ENCODE measurements at places on chromosomes 6 and 20. TPM values are rescaled to one million over a fixed set of nuclear protein-coding genes. Genes with fewer than 3 reads are reported as not detected.

DNA sequence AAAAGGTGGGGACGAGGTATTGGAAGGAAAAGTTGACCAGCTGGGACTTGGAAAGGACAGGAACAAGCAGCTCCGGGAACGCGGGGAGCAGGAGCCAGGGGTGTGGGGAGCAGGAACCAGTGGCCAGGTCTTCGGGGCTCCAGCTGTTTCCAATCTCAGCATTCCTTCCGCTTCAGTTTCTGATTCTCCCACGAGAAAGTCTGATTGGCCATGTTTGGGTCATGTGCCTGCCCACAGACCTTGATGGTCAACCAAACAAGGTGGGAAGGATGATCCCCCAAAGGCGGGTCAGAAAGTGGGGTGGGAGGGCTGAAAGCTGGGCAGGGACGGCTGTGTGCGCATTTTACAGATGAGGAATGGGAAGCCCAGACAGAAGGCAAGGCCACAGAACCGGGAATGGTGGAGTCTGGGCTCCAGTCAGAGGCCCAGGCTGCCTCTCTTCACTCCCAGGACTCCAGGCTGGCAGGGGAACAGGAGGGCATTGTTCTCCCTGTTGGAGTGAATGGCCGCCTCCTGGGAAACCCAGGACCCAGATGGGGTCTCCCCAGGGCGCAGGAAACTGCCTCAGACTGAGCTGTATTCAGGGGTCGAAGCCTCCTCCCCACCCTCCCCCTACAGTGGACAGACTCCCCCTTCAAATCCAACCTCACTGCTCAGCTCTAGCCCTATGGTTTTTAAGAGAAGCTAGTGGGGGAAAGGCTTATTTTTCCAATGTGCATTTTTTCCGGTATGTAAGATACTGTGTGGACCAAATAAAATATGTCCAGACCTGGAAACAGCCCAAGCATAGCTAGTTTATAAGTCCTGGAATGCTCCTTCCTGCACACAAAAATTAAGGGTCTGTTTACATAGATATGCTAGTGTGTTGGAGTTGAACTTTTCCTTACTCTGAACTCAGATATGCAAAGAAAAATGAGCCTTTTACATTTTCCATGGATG, 12.2 kb upstream of the PTGIS start:
- peak; percentile 100 for DNase-seq

DNA sequence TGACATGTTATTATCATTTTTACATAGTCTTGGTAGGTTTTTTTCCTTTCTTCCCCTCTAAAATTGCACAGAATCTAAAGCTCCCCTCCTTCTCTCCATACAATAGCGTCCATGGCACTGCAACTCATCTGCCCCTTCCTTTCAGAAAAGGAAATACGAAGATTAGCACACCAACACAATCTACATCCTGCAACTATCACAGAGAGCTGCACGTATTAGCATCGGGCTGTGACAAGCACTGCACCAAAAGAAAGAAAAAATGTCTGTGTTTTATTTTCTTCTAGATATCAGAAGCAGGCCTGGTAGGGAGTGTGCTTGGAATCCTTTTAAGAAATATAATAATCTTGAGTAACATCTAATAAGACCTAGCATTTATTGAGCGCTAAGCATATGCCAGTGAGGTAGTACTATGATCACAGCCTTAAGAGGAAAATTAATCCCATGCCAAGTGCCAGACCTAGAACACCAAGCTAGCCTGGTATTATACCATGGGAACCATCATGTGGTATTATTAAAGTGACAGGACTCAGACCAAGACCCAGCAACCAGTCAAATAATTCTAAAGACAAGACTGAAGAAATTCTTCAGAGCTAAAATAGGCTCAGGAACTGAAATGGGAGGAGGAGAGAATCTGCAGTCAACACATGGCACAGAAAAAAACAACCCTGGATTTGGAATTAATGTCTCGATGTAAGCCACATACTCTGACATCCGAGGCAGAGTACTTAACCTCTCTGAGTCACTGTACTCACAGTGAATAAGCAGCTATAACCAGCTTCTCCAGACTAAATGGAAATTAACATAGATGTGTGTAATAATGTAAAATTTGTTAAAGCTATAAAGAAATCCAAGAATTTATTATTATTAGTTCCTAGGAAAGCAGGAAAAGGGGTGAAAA, 124.3 kb downstream of the IPCEF1 start:
- no peak for DNase-seq

- no peak for DNase-seq
These were observed 13.2 kb upstream of the AHCY start for GRCh38 chr20:34316196-34316814.

DNA sequence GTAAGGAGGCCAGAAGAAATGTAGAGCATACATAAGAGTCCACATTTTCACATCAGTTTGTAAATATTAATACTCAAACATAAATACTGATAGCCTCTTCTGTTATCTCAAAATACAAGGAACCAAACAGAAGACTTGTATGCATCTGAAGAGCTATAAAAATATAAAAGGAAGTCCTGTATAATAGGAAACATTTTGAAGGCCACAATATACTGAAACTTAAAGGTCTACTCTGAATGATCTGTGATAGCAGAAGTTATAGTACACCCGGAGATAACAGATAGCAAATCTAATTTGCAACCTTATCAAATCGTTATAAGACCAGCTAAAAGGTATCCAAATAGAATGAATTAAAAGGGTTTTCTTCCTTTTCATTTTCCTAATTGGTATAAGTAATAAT, 111.2 kb downstream of the HIVEP2 start:
- DNase-seq: no peak

DNA sequence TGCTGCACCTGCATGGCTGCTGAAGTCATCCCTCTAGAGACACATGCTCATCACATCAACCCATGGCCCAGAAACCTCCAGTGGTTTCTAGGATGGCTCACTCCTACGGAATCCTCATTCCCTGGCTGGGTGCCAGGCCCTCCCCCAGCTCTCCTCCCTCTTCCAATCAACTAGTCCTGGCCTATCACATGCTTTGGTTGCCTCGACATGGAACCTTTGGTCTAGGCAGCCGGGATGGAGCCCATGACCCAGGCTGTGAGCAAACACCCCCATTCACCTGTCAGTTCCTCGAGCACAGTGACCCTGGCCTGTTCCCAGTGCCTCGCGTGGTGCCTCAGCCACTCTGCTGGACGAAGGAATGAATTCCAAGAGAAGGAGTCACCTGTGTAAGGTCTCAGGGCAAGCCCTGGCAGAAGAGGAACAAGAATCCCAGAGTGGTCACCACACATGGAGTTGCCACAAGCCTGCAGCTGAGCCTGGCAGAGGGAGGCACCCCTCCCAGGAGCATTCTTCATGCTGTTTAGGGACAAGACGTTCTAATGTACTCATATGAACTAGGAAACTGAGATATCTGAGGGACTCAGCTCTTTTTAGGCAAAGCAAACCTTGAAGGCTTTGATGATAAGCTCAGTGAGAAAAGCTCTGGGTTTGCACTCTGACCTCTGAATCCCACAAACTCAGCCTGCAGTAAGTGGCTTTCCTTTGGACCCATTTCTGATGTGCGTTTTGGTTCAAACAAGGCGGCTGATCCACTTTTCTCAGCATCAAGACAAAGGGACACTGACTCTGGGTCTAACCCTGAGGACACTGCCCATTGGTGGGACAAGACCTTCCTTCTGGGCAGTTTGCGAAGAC, 40.2 kb downstream of the PPP1R3G start:
- peak; percentile 12 for DNase-seq

ASIP gene
- total RNA-seq: not detected

DLGAP4 gene
- 17.5 TPM for total RNA-seq

EYA4 gene
- total RNA-seq: 36.8 TPM

VGLL2 gene
- total RNA-seq: 5.7 TPM

PDE7B gene
- total RNA-seq: 0.20 TPM

Data from SJCRH30 (cell line).